ENCODE measurements at places on chromosomes 7 and 10.

DNA sequence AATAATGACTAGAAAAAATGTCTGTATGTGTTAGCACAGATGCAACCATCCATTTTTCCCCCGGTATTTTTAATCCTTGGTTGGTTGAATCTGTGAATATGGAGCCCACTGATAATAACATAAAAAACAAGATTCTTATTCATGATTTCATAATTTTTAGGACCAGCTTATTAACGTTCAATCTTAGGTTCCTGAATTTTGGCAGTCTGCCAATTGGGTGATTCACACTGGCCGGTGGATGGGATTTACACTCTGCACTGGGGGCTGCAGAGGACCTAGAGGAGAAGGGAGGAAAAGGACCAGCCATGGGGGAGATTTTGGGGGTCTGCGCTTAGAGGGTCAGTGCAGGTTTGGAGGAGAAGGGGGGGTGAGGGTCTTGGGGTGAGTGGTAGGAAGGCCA is 327.9 kb downstream of the ACTR3B start:
- DNase-seq: no peak

DNA sequence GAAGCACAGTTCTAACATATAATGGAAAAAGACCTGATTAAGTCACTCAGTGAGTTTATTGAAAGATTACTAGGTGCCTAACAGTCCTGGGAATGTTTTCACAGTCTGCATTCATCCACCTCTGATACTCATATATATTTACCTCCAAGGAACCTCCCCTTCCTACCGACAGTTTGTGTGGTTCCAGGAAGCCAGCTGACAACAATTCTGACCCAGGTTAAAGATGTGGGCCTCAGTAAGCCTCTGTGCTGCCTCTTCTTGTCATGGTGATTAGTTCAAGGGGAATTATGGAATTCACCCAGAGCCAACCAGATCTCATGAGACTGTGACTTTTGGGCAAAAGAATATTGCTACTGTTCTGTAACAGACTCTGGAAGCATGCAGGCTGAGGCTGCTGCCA is 186.8 kb downstream of the NXPH1 start:
- DNase-seq: no peak

- DNase-seq: no peak
Observed at GRCh38 chr7:67637023-67637358, 640.4 kb downstream of the TYW1 start.

DNA sequence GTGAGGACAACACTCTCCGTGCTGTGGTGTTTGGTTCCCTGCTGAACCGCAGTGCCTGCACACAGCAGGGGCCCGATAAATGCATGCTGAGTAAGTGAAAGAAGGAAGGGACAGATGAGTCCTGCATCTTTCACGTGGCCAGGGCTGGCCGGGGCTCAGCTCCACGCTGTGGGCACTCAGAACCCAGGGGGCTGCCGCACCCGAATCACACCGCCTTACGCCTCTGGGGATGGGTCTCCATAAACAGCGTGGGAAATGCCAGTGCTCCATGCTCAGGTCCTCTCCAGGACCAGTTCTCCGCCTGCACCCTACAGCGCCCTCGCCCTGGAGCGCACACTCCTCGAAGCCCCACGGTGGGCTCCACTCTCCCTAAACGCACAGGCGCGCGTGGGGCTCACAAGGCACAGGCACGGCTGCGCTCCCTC is 38.1 kb downstream of the RASGEF1A start:
- DNase-seq: no peak
